ENCODE measurements at places on chromosomes 6 and 20.

DNA sequence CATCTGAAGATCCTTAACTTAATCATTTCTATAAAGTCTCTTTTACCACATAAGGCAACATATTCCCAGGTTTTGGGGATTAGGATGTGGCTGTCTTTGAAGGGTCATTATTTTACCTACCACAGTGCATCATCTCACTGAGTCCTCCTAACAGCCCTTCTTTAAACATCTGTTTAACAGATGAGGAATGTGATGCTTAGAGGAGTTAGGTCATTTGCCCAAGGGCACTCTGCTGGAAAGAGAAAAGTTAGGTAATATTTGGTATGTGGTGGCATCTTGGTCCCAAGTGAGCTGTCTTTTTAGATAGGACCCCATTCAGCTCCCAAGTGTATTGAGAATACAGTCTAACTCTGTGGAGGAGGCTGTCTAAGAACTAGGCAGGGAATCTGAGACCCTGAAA is 11.0 kb downstream of the MMP24 start:
- no peak for ATAC-seq

DNA sequence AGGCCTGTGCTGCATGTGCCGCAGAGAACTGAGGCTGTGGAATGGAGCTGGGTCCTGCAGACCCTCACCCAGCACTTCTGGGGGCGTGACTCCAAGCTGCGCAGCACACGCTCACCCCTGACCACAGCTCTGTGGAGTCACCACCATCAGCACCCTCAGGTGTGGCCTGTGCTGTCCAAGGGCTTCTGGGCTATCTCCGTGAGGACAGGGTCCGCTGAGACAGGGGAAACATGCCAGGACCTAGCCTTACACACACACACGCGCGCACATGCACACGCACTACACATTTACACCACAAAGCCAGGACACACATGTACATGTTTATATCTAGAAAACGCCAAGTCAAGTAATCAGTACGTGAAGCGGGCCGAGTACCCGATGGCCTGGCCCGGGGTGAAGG is 26.8 kb upstream of the TCFL5 start:
- ATAC-seq = no peak

DNA sequence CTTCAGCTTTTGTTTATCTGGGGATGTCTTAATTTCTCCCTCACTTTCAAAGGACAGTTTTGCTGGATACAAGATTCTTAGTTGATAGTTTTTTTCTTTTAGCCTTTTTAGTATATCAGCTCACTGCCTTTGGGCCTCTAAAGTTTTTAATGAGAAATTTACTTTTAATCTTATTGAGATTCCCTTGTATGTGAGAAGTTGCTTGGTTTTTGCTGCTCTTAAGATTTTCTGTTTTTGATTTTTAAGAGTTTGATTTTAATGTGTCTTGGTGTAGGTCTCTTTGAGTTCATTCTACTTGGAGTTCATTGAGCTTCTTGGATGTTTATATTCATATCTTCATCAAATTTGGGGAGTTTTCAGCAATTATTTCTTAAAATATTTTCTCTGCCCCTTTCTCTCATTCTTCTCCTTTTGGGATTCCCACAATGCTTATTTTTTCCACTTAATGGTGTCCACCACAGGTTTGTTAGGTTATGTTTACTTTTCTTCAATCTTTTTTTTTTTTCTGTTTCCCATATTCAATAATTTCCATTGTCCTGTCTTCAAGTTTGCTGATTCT is 19.6 kb upstream of the TGM6 start:
- no peak for ATAC-seq

DNA sequence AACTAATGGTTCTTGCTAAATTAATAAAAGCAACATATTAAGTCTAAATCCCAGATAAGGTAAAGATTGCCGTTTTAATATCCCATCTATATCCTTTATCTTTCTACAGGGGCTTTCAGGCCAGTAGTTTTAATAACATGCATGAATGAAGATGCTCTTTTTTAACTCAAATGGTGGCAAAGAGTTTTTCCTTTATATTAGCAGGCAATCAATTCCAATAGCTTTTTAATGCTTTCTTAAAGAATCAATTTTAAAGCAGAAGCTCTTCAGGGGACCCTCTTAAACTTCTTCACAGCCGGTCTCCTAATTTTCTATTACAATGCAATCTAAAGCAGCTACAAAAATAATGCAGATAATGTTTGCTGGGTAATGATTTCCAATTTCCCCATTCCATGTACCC is 107.8 kb upstream of the HS3ST5 start:
- no peak for ATAC-seq

All from motor neuron (in vitro differentiated cells).